ENCODE measurements at places on chromosomes 3 and 15.

- DNase-seq, result no peak
Measured at GRCh38 chr15:40053831-40054604, 15.0 kb upstream of the SRP14 start.

DNA sequence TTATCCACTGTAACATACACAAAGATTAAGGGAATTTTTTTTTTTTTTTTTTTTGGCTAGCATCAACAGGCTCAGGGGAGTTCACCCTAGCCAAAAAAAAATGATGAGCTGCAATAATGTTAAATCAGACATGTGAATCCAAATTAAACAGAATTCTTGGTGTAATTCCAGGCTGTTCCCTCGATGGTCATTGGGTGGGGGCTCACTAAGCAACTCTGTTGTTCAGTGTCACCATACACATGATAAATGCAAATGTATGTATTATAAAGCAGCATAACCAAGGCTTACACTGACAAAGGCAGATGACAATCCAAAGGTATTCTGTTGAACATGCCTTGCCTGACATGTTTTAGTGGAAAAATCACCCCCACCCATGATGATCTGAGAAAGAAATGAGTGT is 29.0 kb downstream of the IL1RAP start:
- DNase-seq, result no peak

- no peak for DNase-seq
Measured at GRCh38 chr15:28096411-28096669, 2.8 kb downstream of the OCA2 start.

DNA sequence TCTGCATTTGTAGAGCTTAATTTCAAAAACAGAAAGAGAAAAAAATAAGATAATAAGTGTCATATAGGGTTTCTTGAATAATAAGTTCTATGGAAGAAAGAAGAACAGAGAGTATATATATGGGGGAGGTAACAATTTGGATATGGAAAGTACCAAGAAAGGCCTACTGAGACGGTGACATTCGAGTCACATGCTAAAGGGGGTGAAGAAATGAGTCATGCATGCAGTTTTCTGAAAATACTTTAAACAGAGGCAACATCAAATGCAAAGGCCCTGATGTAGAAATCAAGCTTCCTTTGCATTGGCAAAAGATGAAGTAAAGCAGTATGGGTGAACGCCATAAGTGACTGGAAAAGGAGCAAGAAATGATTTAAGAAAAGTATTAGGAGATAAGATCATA is 371.6 kb upstream of the ZNF385D start:
- DNase-seq, result no peak

DNA sequence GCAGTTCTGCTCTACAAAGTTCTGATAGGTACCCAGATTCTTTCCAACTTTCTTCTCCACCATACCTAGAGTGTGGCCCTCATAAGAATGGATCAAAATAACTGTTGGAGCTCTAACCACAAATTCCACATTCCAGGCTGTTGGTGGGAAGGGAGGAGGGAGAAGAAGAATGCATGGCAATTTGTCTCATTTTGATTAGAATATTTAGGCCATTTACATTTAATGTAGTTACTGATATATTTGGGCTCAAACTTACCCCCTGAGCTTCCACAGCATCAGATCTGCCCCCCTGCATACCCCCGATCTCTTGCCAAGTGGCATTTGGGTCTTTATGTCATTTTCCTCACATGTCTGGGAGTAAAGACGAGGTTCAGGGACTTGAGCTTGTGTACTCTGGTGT is 7.7 kb downstream of the CHRNB4 start:
- DNase-seq, result no peak

GRCh38 chr3:50525987-50526386 is 22.6 kb upstream of the CACNA2D2 start:
- DNase-seq, result peak; percentile 40

GRCh38 chr15:68910341-68910740 is 20.0 kb upstream of the SPESP1 start:
- no peak for DNase-seq

DNA sequence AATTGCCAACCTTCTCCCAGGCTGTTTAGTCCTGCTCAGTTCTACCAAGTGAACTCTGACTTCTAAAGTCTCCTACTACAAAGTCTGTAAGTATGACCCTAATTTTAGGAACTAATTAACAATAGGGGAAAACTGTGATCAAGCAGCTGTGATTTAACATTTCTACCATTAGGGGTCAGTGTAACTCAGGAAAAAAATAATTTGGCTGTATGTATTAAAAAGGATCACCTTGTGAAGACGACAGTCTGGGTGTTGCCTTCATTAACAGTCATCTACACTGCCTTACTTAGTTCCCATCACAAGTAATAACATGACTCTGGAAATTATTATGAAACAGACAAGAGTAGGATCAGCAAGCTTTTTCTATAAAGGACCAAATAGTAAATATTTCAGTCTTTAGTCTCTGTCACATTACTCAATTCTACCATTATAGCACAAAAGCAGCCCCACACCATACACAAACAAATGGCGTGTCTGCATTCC is 4.2 kb upstream of the NPHP3 start:
- DNase-seq, result peak; percentile 36

GRCh38 chr15:48939648-48940047 is 24.1 kb downstream of the SHC4 start:
- peak; percentile 99 for DNase-seq

DNA sequence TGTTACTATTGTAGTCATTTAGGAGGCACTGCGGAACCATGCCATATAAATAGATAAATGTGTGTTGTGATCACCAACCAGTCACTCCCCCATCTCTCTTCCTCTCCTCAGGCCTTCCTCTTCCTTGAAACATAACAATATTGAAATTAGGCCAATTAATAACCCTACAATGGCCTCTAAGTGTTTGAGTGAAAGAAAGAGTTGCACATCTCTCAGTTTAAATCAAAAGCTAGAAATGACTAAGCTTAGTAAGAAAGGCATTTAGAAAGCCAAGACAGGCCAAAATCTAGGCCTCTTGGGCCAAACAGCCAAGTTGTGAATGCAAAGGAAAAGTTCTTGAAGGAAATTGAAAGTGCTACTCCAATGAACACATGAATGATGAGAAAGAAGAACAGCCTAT is 8.1 kb upstream of the DNASE1L3 start:
- no peak for DNase-seq

DNA sequence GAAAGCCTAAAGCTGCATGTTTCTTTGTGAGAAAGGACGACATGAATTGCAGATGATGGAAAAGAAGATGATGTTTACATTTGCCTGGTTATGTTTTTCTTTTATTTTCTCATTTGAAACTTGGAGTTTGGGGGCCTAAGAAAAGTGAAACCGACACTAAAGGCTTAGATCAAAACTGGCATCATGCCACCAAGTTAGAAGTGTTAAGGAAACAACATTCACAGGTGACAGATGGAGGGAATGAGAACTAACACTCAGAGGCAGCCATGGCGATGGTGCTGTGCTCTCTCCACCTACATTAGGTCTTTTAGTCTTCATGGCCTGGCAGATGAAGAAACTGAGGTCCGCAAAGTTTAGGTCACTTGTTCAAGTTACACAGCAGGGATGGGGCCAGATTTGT is 923.6 kb downstream of the TUSC7 start:
- DNase-seq, result no peak

DNA sequence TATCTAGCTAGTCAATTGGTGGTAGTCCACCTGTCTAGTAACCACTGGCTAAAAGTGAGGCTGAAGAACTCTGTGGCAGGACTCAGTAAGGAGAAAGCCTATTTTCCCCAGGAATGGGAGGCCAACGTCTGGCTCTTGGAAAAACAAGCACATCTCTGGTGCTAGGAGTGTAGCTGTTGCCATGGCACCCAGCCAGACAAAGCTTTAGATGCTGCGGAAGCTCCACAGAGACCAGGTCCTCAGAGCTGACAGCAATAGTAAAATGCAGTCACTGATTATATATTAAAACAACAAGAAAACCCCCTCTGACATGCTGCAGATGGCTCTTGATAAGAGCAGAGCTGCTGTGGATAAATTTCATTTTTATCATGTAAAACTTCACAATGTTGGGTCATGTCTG is 124.9 kb upstream of the STRIT1 start:
- DNase-seq, result peak; percentile 71

DNA sequence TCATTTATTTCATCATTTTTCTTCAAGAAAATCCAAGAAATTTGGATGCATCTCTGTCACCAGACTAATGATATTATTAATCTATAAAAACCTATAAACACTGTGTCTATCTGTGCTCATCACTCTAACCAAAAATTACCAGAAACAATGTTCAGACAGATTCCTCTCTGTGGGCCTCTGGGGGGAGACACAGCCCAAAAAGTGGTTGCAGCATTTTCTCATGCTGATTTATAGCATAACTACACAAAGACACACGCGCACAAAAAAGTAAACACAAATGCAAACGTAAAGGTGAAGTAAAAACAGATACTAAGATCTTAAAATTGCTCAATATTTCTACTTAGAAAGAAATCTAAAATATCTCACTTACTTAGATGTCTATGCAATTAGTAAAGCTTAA is 976.0 kb downstream of the GBE1 start:
- no peak for DNase-seq

Measured in fibroblast of skin of back (primary cell).